ENCODE measurements at places on chromosomes 13 and 19.
A peak's percentile ranks its signal among the peaks of the same experiment; 100 is the strongest.

- DNase-seq, result no peak
Observed at GRCh38 chr19:54475706-54476105, 2.6 kb upstream of the CDC42EP5 start.

GRCh38 chr19:35069696-35070095, 28.2 kb downstream of the HPN start:
- no peak for DNase-seq

GRCh38 chr13:41610404-41610803, 153.1 kb downstream of the RGCC start:
- no peak for DNase-seq

DNA sequence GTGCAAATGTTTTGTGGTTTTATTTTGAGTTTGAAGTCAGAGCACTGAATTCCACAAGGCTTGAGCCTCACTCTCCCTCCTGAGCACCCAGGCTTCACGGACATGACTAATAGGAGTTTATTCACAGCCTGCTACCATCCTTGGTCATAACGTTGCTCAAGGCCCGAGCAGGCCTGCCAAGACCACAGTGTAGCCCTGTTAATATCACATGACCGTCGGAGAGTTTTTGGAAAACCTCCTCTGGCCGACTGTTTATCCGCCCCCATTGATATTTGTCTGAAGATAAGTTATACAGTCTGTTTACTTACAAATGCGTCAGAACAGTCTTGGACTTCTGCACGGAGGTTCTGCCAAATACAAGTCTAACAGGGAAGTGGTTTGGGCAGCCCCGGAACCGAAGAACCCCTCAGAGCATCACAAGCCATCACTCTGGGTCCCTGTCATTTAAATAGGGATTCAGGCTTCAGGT, 89.9 kb downstream of the COL4A2 start:
- DNase-seq, result peak; percentile 52

- no peak for DNase-seq
Observed at GRCh38 chr13:96294930-96295881, 205.3 kb downstream of the HS6ST3 start.

GRCh38 chr13:102900193-102900608, 54.4 kb downstream of the ERCC5 start:
- DNase-seq, result no peak

DNA sequence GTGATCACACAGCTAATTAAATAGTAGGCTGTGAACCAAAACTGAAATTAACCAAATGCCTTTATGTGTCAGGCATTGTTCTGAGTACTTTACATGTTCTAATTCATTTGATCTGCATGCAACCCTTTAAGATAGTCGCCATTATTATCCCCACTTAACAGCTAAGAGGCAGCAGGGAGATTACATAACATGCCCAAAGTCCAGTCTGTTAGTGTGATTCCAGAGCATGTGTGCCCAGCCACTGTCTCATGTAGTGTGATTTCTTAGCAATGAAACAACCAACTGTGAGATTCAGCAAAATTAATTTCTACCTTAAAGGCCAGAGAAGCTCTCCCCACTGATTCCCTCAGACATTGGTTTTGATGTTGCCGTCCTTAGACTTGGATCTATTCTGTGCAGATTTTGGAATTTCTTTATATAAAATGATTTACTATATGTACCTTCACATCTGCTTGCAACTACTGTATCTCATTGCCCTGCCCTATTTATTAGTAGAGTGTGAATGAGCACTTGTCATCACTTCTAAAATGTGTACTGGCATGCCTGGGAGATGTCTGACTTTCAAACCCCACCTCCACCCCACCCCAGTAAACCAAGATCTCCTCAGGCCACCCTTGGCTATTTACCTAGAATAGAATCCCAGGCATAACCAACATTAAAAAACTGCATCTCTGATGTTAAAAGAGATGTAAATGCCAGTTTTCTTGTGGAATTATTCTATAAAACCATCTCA, 41.2 kb downstream of the POLR1D start:
- no peak for DNase-seq

GRCh38 chr19:42242069-42242511, 312 bp downstream of the GSK3A start:
- DNase-seq, result no peak

DNA sequence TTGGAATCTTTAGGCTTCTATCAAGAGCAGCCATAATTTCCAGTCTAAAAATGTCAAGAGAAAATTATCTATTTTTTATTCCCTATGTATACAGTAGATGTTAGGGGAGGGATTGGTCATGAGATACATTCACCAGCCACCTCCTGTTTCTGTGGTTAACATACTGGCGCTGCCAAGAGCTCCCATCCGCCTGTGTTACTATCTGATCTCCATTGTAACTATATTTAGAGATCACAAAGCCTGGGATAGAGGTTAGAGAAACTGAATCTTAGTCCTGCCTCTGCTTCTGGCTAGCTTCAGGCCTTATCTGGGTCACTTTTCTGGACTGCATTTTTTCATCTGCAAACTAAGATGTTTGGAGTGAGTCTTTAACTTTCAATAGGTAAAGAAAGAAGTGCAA, 46.3 kb downstream of the POLR1D start:
- no peak for DNase-seq

DNA sequence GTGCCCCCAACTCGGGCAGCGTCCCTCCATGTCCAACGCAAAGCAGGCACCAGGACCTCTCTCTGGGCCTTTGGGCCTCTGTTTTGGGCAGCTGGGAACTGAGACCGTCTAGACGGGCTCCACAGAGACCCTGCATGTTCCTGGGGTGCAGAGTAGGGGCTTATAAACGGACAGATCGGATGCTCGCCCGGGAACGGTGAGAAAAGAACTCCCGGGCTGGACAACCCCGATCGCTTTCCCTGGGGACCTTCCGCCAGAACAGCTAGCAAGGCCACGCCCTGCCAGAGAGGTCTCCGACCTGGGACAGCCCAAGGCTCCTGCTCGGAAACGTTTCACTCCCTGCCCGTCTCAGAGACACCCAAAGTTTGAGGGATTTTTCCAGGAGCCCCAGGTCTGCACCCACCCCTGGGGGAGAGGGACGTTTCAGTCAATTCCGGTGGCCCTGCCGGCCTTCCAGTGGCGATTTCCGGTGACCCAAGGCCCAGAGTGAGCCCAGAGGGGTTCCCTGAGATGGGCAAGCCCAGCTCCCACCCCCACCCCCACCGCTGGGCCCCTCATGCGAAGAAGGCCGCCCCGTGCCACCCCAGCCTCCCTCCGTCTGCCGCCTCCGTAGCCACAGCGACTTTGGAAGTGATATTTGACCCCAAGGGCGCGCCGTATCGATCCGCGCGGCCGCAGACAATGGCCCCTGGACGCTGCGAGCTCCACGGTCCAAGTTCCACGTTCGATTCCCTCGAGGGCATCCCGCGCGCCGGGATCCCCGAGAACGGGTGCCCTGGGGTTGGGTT, 1.7 kb downstream of the NR2F6 start:
- DNase-seq, result peak; percentile 52

DNA sequence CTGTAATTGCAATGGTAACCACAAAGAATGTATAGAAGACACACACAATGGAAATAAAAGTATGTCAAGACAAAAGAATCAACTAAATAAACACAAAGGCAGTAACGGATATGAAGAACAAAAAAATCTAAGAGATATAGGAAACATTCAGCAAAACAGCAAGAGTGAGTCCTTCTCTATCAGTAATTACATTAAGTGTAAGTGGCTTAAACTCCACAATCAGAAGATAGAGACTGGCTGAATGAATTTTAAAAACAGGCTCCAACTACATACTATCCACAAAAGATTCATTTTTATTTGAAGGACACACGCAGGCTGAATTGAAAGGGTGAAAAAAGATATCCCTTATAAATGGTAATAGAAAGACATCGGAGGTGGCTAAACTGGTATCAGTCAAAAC, 19.5 kb downstream of the ZNF616 start:
- no peak for DNase-seq

DNA sequence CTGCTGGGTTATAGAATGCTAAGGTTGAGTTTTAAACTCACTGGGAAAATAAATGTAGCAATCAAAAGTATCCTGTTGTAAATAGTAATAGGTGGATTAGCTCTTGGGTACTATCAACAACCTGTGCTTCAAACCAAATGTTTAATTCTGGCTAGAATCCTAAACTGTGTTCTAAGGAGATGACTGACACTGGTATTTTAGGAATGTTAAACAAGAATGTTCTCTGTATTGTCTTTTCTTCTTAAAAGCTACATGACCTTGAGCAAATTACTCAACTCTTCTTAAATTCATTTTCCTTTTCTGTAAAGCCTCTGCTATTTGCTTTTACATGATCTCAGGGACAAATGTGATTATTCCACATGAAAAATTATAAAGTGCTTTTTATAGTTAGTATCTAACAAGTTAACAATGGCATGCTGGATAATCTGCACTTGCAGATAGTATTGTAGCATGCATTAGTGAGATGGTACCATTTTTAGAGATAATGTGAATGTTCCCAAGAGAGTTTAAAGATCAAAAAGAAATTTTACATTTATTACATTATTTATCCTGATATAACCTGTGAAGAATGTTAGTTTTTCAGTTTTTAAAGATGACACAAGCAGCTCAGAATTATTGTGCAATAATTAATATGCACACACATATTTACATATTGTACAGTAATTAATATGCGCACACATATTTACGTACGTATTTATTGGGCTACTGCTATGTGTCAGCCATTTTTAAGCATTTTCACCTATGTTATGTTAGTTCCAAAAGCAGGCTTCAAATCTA, 13.6 kb upstream of the EPSTI1 start:
- no peak for DNase-seq
